ENCODE measurements at places on chromosomes 5 and 9.
A peak's percentile ranks its signal among the peaks of the same experiment; 100 is the strongest.

DNA sequence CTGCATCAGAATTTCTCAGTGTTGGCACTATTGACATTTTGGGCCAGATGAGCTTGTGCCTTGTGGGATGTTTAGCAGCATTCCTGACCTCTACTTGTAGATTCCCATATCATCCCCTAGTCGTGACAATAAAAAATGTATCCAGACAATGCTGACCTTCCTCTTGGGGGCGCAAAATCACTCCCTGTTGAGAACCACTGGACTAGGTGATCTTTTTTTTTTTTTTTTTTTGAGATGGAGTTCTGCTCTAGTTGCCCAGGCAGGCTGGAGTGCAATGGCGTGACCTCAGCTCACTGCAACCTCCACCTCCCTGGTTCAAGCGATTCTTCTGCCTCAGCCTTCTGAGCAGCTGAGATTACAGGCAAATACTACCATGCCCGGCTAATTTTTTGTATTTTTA, 22.6 kb downstream of the STXBP1 start:
- no peak for DNase-seq

DNA sequence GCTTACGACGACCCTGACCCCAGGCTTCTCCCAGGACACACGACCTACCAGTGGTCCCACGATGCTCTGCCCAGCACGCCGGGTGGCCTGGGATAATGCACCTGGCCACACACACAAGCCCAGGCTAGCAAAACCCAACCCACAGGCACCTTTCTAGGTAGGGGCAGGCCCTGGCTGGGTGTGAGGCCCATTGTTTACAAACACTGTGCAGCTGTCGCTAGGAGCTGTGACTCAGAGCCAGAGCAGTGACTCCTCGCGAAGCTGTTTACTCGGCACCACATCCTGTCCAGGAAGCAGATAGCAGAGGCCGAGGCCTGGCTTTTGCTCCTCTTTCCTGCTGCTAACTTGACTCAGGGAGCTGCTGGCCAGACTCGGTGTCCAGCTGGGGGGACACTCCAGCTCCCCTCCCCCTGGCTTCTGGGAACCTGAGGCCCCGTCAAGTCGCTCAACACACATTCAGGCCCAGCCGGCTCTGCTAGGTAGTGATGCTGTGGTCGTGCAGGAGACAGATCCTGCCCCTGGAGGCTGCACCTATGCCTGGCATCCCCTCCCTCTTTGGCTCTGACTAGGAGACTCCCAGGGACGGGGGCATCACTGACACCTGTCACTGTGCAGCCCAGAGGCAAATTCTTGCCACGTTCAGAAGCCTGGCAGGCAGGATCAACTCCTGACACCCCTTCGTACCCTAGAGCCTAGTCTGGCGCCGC, 12.8 kb upstream of the RALGDS start:
- DNase-seq: peak; percentile 85

GRCh38 chr9:123400926-123401503, 45.0 kb downstream of the CRB2 start:
- DNase-seq: no peak

DNA sequence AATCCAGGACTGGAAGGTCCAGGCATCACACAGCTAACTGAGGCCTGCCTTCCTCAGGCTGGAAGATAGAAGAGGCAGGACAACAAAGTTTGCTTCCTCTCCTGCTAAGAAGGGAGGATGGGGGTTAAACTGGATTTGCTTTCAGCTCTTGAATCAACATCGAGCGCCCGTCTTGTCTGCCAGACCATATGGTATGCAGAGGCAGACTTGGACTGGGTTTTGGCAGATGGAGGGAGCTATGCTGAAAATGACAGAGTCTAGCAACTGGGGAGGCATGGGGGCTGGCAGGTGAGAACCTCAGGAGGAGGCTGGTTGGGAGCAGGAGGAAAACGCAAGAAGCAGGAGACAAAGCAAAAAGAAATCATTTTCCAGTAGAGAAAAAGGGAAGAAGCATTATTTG, 289.5 kb upstream of the IL12B start:
- DNase-seq: no peak

DNA sequence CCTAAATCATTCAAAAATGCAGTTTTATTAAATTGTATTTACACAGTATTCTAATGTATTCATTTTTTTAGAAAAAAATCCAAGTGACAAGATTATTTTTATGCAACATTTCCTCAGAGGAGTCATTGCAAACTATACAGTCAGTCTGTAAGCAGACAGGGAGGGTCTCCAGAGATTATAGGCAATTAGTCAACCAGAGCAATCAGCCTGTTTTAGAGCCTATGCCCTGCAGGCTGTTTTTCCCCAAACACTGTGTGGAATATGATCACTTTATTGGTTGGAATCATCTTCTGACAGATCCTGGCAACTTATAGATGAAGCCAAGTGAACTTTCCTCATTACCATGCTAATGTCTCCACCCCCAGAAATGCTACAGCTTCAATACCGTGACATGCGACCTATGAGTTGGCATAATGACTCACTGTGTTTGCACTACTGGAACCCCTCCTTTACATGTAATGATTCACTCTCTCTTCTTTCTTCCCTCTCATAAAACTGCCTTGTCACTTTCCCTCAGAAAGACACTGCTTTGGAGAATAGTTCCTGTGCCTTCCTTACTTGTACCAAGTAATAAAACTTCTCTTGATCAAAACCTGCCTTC, 577.7 kb upstream of the FTMT start:
- DNase-seq: peak; percentile 2

- no peak for DNase-seq
Observed at GRCh38 chr9:32881948-32882347, 98.6 kb downstream of the TMEM215 start.

- DNase-seq: no peak
Observed at GRCh38 chr5:59178071-59178470, 595.2 kb downstream of the RAB3C start.

GRCh38 chr5:81301271-81302015, at the start of gene ZCCHC9:
Gene ZCCHC9, plus strand, starts transcription at chr5:81301587. Its CDS starts 3,171 bp downstream, at chr5:81304758.
- peak; percentile 98 for DNase-seq

- no peak for DNase-seq
Observed at GRCh38 chr9:97876061-97876460, 23.0 kb downstream of the FOXE1 start.

GRCh38 chr9:80294955-80295354, 723.2 kb downstream of the TLE4 start:
- no peak for DNase-seq

- DNase-seq: no peak
Observed at GRCh38 chr5:150242251-150242894, 47.2 kb downstream of the CAMK2A start.

DNA sequence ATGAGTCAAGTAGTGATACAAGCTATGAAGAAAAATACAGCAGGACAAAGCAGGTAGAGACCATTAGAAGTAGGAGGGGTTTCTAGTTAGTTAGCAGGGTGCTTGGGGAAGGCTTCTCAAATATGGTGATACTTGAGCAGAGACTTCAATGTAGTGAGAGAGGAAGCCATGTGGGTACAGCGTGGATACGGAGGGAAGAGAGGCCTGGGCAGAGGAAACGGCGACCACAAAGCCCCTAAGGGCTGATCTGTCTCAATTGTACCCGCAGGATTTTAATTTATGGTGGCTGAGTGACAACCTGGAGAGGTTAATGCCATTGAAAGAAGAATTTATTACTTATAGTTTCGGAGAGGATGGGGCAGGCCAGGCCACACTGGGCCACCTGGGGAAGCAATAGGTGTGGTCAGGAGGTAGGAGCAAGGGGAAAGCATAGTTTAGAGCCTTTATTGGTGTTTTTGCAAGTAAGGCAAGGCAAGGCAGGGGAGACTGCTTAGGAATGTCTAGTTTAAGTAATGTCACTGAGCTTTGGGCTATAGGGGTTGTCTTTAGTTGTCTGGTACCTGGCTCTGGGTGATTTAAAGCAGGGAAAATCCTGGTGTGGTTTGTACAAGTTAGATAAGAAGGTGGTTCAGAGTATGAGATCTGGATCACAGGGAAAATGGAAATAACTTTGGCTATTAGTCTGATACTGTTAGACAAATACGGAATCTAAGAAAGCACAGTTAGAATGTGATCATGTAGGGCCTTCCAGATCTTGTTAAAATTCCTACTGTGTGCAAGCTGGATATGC, 42.6 kb downstream of the GCNT4 start:
- DNase-seq: no peak

- no peak for DNase-seq
Observed at GRCh38 chr5:74653991-74654390, 13.5 kb upstream of the ENC1 start.

DNA sequence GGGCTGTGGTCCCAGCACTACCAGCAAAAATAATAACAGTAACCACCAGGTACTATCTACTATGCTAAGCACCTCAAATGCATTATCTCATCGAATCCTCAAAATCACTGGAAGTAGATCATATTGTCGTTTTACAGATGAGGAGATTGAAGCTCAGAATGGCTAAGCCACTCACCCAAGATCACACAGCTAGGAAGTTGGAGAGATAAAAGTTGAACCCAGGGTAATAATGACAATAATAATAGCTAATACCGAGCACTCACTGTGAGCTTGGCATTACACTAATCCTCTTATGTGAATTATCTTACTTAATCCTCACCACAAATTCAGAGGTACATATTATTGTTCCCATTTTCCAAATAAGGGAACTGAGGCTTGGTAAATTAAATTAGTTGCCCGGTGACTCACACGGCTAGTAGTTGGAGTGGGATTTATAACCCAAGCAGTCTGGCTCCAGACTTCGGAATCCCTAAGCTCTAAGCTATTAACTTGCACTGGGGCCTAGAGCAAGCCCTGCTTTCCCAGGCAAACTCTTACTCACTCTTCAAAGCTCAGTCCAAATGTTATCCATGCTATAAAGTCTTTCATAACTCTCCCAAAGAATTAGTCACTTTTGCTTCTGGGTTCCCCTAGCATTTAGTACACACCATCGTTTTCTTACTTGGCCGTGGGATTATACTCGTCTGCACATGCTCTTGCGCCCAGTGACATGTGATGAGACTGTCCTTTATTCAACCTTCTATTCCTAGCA, 3.8 kb downstream of the ARSI start:
- DNase-seq: no peak

DNA sequence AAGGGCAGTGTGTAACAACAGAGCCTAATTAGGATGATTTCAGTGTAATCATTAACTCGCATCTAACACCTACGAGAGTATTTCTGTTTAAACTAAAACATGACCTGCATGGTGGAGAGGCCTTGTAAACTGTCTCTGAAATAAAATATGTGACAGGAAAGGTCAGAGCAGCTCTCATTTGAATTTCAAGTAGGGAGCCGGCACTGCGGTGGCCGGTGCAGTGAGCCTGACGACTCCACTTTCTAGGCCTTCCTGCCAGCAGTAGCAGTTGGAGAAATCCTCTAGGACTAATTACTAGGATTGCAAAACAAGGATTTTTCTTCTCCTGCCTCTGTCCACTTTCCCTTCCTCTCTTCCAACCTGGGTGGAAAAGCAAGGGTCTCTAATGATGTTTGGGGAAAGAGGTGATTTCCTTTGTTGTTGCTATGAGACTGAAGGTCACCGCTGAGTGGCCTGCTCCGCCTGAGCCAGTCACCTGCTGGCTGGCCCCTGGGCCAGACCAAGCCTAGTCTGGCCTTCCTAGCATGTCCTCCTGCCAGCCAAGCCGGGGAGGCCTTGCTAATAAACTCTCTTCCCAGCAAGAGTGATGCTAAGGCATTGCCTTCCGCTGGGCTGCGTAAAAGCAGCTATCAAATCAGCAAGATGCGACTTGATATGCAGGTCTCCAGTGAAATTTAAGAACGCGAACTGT, 245.7 kb downstream of the PSAT1 start:
- DNase-seq: peak; percentile 61

DNA sequence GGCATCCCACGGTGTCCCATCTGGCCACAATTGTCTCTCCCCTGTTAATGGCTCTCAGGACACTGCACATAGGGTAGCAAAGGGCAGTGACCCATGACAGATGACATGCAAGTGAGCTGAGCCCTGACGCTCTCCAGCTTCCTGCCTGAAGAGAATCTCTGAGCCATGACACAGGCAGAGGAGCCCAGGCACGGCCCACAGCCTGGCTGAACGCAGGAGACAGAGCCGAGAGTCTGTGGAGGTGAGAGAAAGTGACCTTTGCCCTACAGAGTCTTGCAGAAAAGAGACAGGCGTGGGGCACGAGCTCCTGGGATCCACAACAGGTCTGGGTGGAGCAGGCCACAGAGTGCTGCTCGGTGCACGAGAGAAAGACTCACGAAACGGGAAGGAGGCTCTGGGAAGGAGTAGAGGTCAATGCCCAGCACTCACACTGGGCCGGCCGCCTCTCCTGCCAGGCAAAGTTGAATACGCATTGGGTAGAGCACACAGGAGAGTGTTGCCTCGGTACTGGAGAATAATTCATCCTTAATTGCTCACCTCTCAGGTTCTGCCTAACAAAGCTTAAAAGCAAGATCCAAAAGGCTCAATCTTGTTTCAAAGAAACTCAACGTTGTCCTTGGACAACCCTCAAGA, 90.3 kb downstream of the MRPL36 start:
- peak; percentile 57 for DNase-seq

- DNase-seq: no peak
Observed at GRCh38 chr9:114221706-114222465, 66.5 kb downstream of the COL27A1 start.

- no peak for DNase-seq
Observed at GRCh38 chr9:38240051-38240450, 152.5 kb upstream of the ALDH1B1 start.

GRCh38 chr5:159543326-159543725, 213.0 kb upstream of the IL12B start:
- no peak for DNase-seq

DNA sequence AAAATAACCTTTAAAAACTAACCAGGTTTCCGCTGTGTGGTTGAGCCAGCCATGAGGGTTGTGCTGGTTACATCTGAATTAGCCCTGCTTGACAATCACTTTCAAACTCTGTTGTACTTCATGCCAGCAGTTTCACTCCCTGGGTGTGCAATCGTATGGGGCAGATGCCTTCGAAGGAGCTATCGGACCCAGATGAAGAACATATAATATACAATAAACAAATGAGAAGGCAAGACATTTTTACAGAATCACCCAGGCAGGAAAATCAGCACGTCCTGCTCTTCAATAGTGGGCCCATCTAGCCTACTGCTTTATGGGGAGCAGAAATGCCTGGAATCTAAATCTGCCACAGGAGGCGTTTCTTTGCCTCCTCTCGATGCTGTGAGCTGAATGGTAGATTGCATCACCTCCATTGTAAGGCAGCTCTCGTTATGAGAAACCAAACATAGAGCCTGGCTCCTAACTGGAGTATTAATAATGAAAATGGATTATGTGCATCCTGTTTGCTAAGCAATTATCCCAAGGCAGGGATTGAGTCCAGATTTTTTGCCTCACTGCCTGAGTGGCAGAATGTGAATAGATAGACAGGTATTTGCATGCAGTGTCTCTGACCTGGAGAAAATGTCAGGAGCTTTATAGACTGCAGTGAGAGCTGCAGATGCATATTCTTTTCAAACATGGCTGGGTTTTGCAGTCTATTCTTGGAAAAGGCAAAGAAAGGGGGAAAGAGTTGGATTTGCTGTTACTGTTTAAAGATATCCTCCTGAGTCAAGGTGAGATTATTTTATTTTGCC, 143.3 kb upstream of the SMARCA2 start:
- peak; percentile 28 for DNase-seq

DNA sequence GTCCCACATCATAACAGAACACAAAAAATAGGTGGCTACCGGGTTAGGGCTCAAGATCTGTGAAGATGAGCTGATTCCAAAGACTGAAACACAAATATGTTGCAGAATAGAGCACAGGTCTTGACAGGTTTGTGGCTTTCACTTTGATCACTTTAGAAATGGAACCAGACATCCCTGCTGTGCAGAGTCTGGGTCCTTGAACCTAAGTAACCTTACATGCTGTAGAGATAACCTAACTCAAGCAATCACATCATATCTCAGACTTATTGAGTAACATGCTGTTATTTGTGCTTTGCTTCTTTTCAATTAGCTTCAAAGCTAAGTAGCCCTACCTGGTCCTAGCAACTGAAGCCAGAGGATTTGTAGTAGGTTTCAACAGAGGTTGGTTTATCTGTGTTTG, 24.3 kb downstream of the FBXW2 start:
- DNase-seq: no peak

GRCh38 chr9:16060436-16061129, 507.7 kb downstream of the CCDC171 start:
- no peak for DNase-seq
